CD4-positive, alpha-beta memory T cell (primary cell): ENCODE measurements at places on chromosomes 16 and 17.

DNA sequence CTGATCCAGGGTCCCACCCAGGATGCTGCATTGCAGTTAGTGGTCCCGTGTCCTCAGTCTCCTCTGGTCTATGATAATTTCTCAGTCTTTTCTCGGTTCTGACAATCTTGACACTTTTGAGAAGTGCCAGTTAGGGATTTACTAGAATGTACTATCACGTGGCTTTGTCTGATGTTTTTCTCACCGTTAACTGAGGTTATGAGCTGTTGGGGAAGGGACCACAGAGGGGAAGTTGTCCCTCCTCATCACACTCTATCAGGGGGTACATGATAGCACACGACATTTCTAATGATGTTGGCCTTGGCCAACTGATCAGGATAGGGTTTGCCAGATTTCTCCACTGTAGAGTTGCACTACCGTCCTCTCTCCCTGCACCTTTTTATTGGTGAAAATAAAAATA is 250.9 kb upstream of the SDK2 start:
- H3K4me1 ChIP-seq: no peaks in the 10 kb centered on the region
- peaks cover 9% of the 10 kb centered on the region for H3K27me3 ChIP-seq
- DNase-seq: no peak
- no peaks in the 10 kb centered on the region for H3K36me3 ChIP-seq

GRCh38 chr16:57752203-57752580 is 16.6 kb downstream of the KATNB1 start:
- H3K27me3 ChIP-seq: no peaks in the 10 kb centered on the region
- DNase-seq: no peak
- H3K4me1 ChIP-seq: no peaks in the 10 kb centered on the region
- H3K4me3 ChIP-seq: no peak overlapping the region
- H3K36me3 ChIP-seq: no peaks in the 10 kb centered on the region
- H3K27ac ChIP-seq: no peak overlapping the region

DNA sequence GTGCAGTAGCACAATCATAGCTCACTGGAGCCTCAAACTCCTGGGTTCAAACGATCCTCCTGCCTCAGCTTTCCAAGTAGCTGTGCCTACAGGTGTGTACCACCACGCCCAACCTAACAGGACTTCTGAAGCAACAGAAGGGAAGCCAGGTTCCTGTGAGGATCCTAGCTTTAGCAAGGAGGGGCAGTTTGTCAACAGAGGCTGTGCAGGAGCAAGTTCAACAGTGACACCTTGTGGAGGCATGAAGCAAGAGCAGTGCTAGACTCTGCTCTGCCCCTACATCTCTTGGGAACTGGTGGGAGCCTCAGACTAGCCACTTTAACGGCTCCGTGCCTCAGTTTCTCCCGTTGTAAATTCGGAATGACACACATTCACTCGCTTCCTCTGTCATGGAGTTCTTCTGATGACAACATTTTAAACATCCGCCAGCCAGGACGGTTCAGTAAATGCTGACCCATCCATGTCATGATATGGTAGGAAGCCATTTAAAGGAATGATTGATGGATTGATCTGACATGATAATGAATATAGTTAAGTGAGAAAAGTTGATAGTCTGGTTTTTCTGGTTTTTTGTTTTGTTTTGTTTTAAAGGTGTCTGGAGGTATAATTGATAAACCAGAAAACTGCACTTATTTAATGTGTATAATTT is 218.7 kb downstream of the MRTFB start:
- H3K27ac ChIP-seq: no peak overlapping the region
- H3K36me3 ChIP-seq: no peaks in the 10 kb centered on the region
- peaks cover 12% of the 10 kb centered on the region for H3K4me1 ChIP-seq
- no peak overlapping the region for H3K4me3 ChIP-seq
- DNase-seq: peak; percentile 24

DNA sequence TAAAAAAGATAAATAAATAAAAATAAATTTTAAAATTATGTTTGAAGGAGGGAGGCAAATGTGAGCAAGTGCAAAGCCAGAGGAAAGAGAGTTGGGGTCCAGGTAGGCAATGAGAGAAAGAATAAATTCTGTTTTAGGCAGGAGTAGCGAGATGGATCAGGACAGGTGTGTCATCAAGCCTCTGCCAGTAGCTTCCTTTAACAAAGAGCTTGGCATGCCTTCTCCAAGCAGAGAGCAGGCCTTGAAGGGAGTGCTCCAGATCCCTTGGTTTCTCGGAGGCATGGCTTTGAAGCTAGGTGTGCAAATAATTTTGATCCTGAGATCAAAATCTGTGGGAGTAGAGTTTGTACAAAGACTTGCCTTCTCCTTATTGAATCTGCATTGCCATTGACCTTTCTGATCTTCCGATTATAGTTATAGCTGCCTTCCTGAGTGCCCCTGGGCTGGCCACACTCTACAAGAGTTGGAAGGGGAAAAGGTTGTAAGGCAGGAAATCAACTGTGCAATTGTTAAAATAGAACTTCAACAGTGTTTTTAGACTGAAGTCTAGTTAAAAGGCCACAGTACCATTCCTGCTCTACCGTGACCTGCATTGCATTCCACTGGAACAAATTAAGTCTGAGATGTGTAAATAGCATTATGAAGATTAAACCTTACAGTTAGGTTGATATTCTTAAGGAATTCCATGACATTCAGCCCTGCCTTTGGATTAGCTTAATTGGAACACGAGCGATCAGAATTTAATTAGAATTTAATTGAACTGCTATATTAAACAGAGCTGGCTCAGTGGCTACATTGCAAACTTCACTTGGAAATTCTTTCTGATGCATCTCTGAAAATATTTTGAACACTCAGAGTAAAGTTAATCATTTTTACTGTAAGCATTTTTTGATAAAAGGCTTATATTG is 33.7 kb downstream of the IQCK start:
- H3K27ac ChIP-seq: no peak overlapping the region
- H3K36me3 ChIP-seq: no peaks in the 10 kb centered on the region
- no peak for DNase-seq
- H3K4me1 ChIP-seq: no peaks in the 10 kb centered on the region

- peaks cover 30% of the 10 kb centered on the region for H3K27me3 ChIP-seq
- DNase-seq: peak; percentile 62
- peaks cover 23% of the 10 kb centered on the region for H3K4me1 ChIP-seq
- no peak within 1 kb of the TSS for H3K4me3 ChIP-seq
- H3K27ac ChIP-seq: no peak within 1 kb of the TSS
- H3K36me3 ChIP-seq: no peaks in the 10 kb centered on the region
Observed at GRCh38 chr17:4498461-4499397, at the start of gene SPNS2. SPNS2 (plus strand) TSS chr17:4498881; CDS start chr17:4499048, 167 bp downstream.

GRCh38 chr17:27466376-27466742 is 10.1 kb downstream of the KSR1 start:
- no peaks in the 10 kb centered on the region for H3K27me3 ChIP-seq
- peak overlapping the region; percentile 28 for H3K4me3 ChIP-seq
- peaks cover 45% of the 10 kb centered on the region for H3K4me1 ChIP-seq
- DNase-seq: no peak
- no peak overlapping the region for H3K27ac ChIP-seq

DNA sequence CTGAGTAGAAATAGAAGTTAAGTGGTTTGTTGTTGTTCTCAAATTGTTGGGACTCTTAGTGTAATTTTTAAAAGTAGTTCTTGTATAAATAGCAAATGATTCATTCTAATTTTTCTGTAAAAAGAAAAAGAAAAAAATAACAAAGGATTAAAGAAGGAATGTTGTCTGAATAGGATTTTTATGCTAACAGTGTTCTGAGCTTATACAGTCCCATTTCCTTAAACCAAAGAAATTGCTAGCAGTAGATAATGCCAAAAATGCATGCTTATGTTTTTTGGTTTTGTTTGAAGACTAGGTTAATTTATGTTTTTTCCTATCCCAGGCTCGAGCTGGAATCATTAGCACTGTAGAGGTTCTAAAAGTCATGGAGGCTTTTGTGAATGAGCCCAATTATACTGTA is 44.7 kb upstream of the KPNB1 start:
- DNase-seq: no peak
- H3K4me3 ChIP-seq: no peak overlapping the region
- no peaks in the 10 kb centered on the region for H3K27me3 ChIP-seq
- no peaks in the 10 kb centered on the region for H3K4me1 ChIP-seq

DNA sequence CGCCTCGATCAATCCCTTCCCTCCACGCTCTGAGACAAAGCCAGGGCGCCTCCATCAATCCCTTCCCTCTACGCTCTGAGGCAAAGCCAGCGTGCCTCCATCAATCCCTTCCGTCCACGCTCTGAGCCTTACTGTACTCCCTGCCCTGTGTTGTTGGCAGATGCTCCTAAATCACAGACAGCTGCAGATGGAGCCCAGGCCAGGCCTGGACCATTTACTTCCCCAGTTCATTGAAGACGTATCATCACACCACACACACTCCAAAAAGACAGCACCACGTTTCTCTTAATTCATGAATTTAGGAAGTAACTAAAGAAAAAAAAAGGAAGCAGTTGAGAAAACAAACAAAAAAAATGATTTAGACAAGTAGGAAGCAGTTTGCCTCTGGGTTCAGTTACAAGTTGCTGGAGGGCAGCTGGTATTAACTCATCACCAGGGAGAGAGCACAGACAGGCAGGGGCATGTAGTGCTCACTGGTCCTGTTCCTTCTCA is 7.4 kb upstream of the CD300LD start:
- H3K27ac ChIP-seq: no peak overlapping the region
- H3K27me3 ChIP-seq: no peaks in the 10 kb centered on the region
- H3K4me1 ChIP-seq: no peaks in the 10 kb centered on the region
- H3K4me3 ChIP-seq: no peak overlapping the region

- H3K4me1 ChIP-seq: no peaks in the 10 kb centered on the region
- no peaks in the 10 kb centered on the region for H3K36me3 ChIP-seq
- H3K27ac ChIP-seq: no peak overlapping the region
- H3K27me3 ChIP-seq: no peaks in the 10 kb centered on the region
- no peak for DNase-seq
Observed at GRCh38 chr17:63382826-63383225, 63.3 kb downstream of the CYB561 start.

DNA sequence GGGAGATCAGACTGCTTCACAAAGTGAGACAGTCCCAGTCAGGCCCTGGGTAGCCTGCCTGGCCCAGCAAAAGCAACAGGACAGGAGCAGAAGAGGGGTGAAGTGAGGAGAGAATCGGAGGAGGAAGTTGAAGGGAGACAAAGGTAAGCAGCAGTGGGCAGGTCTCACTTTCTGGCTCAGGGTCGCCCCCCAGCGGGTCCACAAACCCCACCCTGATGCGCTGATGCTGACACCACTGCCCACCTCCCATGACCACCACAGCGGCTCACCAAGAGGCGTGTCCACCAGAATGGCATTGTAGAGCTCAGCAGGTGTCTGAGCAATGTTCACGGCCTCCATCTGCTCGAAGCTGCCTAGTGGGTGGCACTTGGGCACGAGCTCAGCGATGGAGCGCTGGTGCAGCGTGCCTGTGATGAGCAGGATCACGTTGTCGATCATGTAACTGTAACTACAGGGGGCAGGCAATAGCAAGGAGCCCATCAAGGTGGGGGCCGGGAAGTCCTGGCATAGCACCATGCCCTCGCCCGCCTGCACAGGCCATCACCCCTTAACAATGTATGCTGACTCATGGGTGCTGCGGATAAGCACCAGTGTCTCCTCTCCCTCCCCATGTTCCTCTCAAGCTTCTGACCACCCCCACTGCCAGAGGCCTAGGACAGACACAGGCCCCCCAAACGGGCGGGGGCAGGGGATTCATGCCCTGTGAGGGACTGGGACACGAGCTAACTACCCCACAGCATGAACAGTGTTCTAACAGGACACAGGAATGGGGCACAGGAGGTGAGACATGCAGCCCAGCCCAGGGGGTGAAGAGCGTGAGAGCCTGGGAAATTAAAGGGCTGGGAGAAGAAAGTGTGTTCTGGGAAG is 13.6 kb downstream of the HSD11B2 start:
- DNase-seq: no peak
- peaks cover 13% of the 10 kb centered on the region for H3K36me3 ChIP-seq
- H3K4me1 ChIP-seq: no peaks in the 10 kb centered on the region
- no peak overlapping the region for H3K27ac ChIP-seq
- no peak overlapping the region for H3K4me3 ChIP-seq

DNA sequence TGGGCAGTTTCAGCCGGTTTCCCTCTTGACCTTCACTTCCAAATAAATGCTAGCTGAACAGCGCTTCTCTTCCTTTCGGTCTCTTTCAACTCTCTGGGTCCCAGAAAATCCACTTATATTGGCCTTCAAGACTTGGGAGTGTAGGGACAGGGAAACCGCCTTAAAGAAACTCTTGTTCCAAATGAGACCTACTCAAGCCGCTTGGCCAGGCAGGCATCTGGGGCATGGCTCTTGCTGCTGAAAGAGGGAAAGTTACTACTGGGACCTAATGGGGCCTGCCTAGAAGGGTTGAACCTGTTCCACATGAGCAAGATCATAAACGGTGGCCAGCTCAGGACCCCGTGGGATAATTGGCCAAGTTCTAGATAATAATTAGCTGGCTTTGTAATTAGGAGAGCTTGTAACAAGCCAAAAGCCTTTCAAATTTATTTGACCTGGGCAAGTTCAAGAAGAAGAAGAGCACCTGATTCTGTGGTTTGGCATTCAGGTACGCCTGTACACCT is 13.2 kb downstream of the CDH1 start:
- H3K27me3 ChIP-seq: no peaks in the 10 kb centered on the region
- DNase-seq: no peak
- H3K27ac ChIP-seq: no peak overlapping the region
- peaks cover 4% of the 10 kb centered on the region for H3K4me1 ChIP-seq
- no peaks in the 10 kb centered on the region for H3K36me3 ChIP-seq

- H3K4me1 ChIP-seq: peaks cover 4% of the 10 kb centered on the region
- no peaks in the 10 kb centered on the region for H3K27me3 ChIP-seq
- no peak overlapping the region for H3K27ac ChIP-seq
- DNase-seq: peak; percentile 45
- no peaks in the 10 kb centered on the region for H3K36me3 ChIP-seq
Observed at GRCh38 chr17:68011199-68011665, 15.0 kb upstream of the C17orf58 start.

- DNase-seq: no peak
- H3K27ac ChIP-seq: no peak overlapping the region
- H3K4me3 ChIP-seq: no peak overlapping the region
- peaks cover 4% of the 10 kb centered on the region for H3K27me3 ChIP-seq
Observed at GRCh38 chr17:40950176-40950575, 12.7 kb upstream of the KRT23 start.

DNA sequence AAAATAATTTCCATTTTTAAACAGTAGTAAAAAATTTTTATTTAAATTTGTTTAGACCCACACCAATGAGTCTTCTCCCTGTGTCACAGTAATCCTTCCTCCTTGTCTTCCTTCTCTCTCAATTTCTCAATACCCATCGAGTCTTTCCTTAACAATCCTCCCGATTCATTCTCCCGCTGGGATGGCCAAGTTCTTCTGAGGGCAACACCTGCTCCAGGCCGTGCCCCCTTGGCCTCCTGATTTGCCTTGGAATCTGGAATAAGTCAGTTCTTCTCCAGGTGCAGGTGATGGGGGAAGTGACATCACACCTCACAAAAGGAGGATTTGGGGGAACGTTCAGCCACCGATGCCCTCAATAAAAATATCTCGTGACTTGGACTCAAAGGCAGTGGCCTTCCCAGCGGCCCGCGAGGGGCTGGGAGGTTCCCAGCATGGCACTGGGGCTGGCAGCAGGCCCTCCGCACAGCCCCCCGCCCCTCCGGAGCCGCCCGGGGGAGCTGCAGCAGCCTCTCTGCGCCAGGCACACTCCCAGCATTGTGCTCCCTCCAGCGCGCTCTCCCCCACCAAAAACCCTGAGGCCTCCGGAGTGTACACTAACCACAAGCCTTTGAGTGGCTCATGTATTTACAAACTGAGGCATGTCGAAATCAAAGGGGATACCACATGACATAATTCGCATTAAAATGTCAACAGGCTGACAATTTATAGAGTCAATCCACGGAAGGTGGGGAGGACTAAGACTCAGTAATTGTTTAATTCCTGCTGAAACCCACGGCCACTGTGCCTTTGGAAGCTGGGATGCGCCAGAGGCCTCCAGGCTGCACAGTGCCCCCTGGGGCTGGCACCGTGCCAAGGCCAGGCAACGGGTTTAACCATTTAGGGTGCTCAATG is 120.5 kb downstream of the ZFHX3 start:
- DNase-seq: no peak
- H3K4me3 ChIP-seq: no peak overlapping the region
- no peaks in the 10 kb centered on the region for H3K4me1 ChIP-seq
- no peaks in the 10 kb centered on the region for H3K27me3 ChIP-seq
